ENCODE measurements at places on chromosomes 7 and 10. TPM values are rescaled to one million over a fixed set of nuclear protein-coding genes. Genes with fewer than 3 reads are reported as not detected.

- no peak for DNase-seq
Measured at GRCh38 chr10:17655009-17655408, 11.1 kb downstream of the STAM start.

DNA sequence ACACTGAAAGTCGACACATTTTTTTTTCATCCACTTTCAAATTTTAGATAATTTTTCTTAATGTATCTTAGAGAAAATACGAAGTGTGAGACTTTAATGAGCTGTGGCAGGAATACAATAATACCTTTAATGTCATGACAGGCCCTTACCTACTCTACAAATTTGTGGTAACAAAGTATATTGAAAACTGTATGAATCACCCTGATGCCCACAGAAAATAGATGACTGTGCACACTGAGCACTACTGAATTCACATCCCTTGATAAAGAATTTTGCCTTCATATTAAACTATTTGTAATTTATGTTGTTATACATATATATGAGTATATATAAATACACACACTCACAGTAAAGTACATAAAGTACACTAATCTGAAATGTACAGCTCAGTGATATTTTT lies 51.7 kb downstream of the AKR1D1 start:
- no peak for DNase-seq

- DNase-seq, result no peak
Measured at GRCh38 chr10:78852466-78853240, 216.1 kb upstream of the ZMIZ1 start.

DNA sequence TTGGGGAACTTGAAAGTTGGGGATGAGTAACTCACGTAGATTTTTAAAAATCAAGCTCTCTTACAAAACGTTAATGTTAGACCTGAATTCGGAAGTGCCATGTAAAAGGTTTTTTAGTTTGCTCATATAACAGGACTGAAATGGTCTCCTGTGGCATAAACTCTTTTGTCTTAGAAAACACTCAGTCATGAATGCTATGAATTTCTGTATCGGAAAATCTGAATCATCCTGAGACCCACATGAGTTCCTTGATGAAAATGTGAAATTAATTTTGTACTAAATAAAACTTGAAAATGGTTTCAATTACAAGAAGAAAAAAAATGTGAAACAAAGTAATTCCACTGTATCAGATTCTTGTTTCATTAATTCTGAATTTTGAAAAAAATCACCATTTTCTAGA lies 134.8 kb upstream of the BMPER start:
- DNase-seq, result no peak

DNA sequence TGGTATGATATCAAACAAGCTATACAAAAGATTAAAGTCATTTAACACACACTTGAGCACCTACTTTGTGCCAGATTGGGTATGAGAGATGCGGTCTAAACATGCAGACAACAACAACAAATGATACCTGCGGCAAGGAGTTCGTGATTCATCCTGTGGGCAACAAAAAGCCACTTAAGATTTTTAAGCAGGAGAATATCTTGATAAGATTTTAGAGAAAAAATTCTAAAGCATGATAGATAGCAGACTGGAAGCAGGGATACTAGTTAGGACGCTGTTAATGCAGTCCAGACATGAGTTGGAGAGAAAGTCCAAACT lies 1.6 kb upstream of the KBTBD2 start:
- DNase-seq, result no peak

Gene AKR1C8
- not detected for polyA plus RNA-seq

Gene MOSPD3
- polyA plus RNA-seq, result 83.3 TPM

Gene CCDC3
- 6.7 TPM for polyA plus RNA-seq

Gene SPAM1
- polyA plus RNA-seq, result not detected

Gene AKR1E2
- 0.68 TPM for polyA plus RNA-seq
